ENCODE measurements at places on chromosomes 7 and 10.

DNA sequence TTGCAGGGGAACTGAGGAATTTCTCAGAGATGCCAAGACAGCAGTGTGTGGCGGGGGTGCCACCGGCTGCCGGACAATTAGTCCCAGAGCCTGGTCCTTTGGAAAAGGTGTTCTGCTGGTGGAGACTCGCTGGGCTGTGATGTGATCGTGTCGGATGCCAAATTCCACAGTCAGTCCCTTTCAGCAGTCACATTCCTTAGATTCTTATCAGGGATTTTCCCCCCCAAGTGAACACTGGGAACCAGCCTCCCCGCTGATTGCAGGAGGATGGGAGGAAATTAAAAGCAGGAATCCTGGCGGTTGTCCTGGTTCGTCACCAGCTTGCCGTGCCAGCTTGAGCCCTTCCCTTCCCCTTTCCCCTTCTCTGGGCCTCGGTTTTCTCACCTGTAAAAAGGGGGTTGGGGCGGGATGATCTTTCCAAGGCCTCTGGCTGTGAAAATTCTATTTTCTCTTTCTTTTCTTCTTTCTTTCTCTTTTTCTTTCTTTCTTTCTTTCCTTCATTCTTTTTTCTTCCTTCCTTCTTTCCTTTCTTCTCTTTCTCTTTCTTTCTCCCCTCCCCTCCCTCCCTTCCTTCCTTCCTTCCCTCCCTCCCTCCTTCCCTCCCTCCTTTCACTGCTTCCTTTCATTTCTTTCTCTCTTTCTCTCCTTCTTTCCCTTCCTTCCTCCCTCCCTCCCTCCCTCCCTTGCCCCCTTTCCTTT is 39.6 kb downstream of the COL26A1 start:
- no peak for DNase-seq

- DNase-seq: no peak
Observed at GRCh38 chr7:69537691-69538090, 60.6 kb upstream of the AUTS2 start.

DNA sequence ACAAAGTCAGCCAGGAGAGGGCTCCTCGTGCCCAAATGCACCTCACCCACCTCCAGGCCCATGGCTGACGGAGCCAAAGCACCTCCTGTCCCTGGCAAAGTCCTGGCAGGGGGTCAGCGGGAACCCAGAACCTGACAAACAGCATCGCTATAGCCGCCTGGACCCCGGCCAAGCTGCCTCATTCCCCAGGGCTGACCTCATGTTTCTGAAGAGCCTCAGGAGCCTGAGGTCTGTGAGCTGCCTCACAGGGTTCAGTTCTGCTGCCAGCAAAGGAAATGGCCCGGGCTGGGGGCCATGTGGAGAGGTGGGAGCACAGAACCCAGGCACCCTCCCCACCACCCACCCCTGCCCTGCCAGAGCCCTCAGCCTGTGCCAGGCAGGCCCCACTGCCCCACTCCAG is 4.2 kb upstream of the NANOS1 start:
- DNase-seq: peak; percentile 92

DNA sequence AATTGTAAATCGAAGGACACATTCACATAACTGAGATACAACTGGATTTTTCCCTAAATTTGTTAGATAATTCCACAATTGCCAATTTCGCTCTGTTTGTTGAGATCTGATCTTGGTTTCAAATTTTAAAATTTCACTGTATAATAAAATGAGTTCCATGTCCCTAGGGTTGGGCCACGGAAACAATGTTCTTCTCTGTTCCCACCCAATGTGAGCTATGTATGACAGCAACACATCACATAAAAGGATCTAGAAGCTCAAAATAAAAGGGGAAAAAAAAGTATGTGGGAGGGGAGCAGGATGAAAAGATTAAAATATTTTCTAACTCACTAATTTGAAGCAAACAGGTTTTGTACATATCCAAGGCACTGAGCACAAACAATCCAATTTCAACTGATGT is 287.8 kb upstream of the MKLN1 start:
- DNase-seq: no peak

GRCh38 chr7:42285383-42285824 is 48.4 kb upstream of the GLI3 start:
- no peak for DNase-seq

DNA sequence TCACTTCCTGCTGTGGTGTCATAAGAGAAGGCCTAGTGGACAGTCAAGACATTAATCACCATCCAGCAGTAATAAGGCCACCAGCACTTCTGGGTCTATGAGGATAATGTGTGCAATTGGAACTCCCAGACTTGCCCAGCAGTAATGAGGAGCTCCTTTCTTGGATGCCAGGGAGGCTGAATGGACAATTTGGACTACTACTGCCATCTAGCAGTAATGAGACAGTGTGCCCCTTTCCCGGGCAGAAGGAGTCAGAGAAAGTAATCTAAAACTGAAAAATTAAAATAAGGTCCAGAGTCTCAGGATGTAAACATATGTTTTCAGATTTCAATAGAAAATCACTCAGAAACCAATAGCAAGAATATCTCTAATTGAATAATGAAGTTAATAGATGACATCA is 400.4 kb downstream of the CDC14C start:
- no peak for DNase-seq

DNA sequence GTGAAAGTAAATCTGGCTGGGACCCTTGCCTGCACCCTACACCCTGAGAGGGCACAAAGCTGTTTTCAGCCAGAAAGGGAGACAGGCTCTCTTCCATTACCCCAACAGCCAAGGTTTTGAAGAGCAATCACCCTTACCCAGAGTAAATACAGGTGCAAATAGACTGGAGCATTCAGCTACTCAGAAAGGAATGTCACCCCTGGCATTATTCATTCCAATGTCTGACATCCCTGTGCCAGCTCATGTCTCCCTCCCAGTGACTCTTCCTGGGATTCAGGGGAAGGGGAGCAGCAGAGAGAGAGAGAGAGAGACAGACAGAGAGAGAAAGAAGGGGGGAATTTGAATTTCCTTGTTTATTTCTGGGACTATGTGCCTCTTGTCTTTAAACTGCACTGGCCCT is 611.8 kb downstream of the SORCS3 start:
- DNase-seq: no peak

- no peak for DNase-seq
Observed at GRCh38 chr7:75957021-75957736, 37.2 kb downstream of the TMEM120A start.

GRCh38 chr10:93722550-93722949 is 20.2 kb upstream of the FRA10AC1 start:
- DNase-seq: no peak

DNA sequence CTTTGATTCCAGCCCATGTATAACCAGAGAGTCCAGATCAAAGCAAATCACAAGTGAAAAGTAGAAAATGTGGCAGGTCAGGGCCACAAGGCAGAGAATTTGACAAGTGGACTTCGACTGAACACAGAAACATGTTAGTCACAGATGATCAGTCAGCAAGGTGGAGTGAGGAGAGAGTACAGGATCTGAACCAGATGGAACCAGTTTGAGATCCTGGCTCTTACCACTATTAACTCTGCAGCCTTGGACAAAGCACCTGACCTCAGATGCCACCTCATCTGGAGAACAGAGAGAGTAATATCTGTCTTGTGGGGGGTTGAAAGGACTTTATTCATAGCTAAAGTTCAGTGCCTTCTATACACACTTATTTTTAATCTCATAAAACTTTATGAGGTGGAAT is 4.4 kb downstream of the MRLN start:
- DNase-seq: no peak

GRCh38 chr10:96548589-96548988 is 34.9 kb upstream of the TLL2 start:
- DNase-seq: peak; percentile 72

GRCh38 chr7:114422507-114423501 is 8.2 kb downstream of the FOXP2 start:
- DNase-seq: no peak

DNA sequence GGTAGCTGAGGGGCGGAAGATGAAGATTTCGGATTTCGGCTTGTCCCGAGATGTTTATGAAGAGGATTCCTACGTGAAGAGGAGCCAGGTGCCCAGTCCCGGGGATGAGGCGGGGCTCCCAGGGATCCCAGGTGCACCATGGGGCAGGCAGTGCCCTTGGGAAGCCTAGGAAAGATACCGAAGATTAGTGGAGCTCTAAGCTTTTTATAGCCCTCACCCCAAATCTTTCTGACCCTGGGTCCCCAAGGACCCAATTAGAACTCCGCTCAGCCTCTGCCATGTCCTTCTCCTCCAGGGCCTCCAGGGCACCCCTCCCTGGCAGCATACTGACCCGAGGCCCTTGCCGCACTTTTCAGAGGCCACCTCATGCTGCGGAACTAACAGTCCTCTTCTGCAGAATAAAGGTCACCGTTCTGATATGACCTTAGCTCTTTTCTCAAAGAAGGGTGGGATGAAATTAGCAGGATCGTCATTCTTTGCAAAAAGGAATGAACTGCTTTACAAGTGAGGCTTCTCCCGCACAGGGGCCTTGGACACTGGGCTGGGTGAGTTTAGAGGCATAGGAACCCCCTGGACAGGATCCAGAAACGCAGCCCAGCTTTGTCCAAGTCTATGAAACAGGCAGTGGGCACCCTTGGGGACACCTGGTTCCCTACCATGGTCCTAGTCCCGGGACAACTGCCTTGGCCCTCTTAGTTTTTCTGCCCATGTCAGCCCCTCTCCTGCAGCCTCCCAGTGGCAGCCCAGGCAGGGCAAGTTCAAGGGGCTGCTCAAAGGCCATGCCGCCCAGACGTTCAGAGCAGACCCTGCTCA is 17.9 kb upstream of the CSGALNACT2 start:
- no peak for DNase-seq

- DNase-seq: peak; percentile 18
Observed at GRCh38 chr7:50645186-50645585, 80.0 kb upstream of the DDC start.

DNA sequence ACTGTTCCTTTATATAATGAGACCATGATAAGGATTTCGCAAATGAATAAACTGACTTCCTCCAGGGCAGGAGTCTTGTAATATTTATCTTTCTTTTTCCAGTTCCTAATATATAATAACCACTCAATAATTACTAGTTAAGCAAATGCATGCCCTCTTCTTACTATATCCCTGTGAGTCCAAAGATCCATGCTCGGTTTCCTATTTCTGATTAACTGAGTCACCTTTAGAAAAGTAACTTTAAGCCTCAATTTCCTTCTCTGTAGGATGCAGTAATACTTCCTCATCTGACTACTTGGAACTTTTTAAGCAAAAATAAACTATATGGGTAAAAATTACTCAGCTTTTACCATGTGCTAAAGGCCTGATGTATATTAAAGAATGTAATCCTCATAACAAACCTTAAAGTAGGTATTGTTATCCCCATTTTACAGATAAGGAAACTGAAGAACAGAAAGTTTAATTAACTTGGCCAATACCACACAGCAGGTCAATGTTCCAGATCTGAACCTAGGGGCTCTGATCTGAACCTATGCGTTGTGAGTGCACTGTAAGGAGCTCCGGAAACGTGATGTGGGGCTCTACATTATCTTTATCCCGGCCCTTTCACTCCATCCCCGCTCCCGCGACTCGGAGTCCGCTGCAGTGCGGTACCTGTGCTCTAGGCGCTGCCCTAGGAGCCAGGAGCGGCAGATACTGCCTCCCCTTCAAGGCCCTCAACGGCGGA is 458 bp downstream of the COX15 start:
- no peak for DNase-seq

GRCh38 chr7:155449008-155449868 is 8.7 kb upstream of the EN2 start:
- no peak for DNase-seq

GRCh38 chr10:70221030-70221429 is 12.2 kb downstream of the PPA1 start:
- DNase-seq: no peak

- DNase-seq: no peak
Observed at GRCh38 chr7:90520484-90520883, 51.0 kb downstream of the PTTG1IP2 start.

DNA sequence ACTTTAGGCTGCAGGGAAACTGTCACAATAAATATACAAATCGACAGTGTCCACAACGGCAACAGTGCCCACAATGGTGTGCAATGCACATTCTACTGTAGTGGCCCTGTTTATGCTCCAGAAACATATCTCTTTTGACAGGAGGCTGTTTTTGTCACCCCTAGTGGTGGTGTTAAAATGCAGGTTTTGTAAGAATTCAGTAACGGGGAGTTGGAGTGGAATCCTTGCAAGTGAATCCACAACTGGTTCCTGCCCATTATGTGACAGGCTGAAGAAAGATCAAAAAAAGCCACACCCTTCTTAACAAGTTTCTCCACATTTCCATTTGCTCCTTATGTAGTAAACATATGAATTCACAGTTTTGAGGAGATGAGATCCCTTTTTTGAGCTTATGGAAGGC is 58.5 kb downstream of the BEND7 start:
- DNase-seq: no peak

- DNase-seq: no peak
Observed at GRCh38 chr7:148481147-148481526, 109.4 kb upstream of the C7orf33 start.

DNA sequence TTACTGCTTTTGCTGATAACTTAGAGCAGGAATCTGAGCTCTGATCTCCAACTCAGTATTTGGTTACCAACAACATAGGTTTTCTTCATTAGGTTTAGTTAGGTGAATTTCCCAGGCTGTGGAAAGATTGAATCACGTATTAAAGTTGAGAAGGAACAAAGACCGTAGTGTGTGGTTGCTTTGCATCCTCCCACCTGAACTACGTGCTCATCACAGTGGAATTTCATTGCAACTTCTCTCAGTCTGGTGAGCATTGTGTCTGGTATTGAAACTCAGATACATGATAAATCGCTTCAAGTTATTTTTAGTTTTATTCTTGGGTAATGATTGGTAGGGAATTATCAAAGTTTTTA is 139.4 kb upstream of the AKR1E2 start:
- no peak for DNase-seq

DNA sequence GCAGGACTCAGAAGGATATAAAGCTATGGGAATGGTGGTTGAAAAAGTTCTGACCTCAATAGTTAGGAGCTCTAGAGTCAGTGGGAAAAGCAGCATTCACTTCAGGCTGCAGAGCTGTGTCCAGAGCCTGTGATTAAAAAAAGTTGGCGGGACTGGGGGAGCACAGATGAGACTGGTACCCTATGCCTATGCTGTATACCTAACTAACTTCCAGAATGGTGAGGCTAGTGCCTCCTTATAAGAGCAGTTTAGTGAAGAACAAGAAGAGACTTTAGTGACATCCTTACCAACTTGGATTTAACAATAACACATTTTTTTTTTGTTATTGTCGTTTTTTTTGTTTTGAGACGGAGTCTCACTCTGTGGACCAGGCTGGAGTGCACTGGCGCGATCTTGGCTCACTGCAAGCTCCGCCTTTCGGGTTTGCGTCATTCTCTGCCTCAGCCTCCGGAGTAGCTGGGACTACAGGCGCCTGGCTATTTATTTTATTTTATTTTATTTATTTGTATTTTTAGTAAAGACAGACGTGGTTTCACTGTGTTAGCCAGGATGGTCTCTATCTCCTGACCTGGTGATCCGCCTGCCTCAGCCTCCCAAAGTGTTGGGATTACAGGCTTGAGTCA is 6.6 kb upstream of the ZNF282 start:
- peak; percentile 60 for DNase-seq

- DNase-seq: no peak
Observed at GRCh38 chr10:25934621-25935139, 651 bp downstream of the MYO3A start.

GRCh38 chr10:42871823-42872222 is 89.2 kb downstream of the BMS1 start:
- DNase-seq: no peak

GRCh38 chr10:122173337-122173736 is 97.8 kb upstream of the BTBD16 start:
- DNase-seq: peak; percentile 65

GRCh38 chr7:4840079-4840501 is 21.7 kb downstream of the PAPOLB start:
- no peak for DNase-seq

- DNase-seq: no peak
Observed at GRCh38 chr10:99560277-99561126, 27.8 kb downstream of the NKX2-3 start.

GRCh38 chr10:110176141-110177030 is 31.0 kb upstream of the MXI1 start:
- DNase-seq: peak; percentile 51
